ENCODE measurements at places on chromosomes 3 and 15.
A peak's percentile ranks its signal among the peaks of the same experiment; 100 is the strongest.

DNA sequence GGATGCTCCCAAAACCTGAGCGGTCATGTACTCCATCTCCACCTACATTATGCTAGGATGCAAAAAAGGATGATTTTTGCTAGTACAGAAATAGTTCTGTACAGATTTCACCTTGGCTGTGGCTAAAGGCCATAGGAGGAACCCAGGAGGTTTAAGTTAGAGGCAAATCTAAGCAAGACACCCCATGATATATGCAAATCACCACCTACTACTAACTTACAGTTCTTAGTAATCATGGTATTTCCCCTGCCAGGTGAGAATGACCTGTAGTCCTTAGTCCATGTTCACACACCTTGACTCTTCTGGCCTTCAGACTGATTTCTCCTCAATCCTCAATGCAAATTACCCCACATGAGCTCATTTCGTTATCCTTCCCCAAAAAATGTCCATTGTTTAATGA lies 154.2 kb downstream of the IMPG2 start:
- no peak for DNase-seq

- no peak for DNase-seq
Observed at GRCh38 chr15:62913246-62913645, 129.3 kb upstream of the TPM1 start.

GRCh38 chr3:71400986-71401451 lies 182.5 kb downstream of the FOXP1 start:
- DNase-seq: no peak

GRCh38 chr15:76433798-76434400 lies 97.3 kb downstream of the ISL2 start:
- DNase-seq: peak; percentile 24

GRCh38 chr3:134366221-134366927 lies 7.9 kb downstream of the AMOTL2 start:
- no peak for DNase-seq

DNA sequence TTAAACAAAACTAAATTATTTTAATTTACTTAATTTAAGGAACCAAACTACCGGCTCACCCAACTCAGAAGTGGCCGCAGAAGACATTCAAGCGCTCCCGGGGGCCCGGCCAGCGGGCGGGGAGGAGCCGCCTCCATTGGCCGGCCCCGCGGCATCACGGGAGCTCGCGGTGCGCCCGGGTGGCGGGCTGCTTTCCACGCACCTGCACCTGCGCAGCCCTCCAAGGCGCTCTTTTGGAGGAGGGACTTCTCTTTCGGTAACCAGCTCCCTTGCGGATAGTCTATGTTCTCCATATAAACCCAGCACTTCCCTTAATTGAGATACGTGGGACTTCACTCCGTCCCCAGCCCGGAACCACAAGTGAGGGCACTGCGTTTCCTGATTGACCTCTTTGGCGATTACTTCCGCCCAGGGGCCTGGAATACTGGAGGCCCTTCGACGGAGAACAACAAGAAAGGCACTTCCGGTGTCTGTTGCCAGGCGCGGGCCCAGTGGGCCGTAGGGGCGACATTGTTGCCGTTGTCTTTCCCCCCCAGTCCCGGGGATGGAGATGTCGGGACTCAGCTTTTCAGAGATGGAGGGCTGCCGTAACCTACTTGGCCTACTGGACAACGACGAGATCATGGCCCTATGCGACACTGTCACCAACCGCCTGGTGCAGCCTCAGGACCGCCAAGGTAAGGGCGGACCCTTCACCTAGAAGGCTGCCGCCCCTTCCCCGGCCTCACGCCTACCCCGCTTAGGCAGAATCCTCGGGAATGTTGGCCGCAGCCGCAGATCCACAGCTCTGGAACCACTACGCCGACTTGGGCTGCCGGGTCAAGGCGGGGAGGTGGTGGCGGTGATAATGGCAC lies at the start of gene C3orf38:
C3orf38 (plus strand) TSS at position 451 of the 854 bp plus-strand sequence; CDS start at position 545, 94 bp downstream.
- DNase-seq: peak; percentile 93

GRCh38 chr3:54841471-54841870 lies 86.4 kb downstream of the LRTM1 start:
- no peak for DNase-seq

GRCh38 chr3:189202583-189202982 lies 30.8 kb downstream of the TPRG1 start:
- no peak for DNase-seq

GRCh38 chr3:9100513-9100894 lies 137.2 kb upstream of the RAD18 start:
- no peak for DNase-seq

GRCh38 chr15:70853973-70854665 lies at the start of gene LARP6:
Gene LARP6 (minus strand): TSS chr15:70854157. CDS start chr15:70854088, 69 bp downstream.
- peak; percentile 38 for DNase-seq

DNA sequence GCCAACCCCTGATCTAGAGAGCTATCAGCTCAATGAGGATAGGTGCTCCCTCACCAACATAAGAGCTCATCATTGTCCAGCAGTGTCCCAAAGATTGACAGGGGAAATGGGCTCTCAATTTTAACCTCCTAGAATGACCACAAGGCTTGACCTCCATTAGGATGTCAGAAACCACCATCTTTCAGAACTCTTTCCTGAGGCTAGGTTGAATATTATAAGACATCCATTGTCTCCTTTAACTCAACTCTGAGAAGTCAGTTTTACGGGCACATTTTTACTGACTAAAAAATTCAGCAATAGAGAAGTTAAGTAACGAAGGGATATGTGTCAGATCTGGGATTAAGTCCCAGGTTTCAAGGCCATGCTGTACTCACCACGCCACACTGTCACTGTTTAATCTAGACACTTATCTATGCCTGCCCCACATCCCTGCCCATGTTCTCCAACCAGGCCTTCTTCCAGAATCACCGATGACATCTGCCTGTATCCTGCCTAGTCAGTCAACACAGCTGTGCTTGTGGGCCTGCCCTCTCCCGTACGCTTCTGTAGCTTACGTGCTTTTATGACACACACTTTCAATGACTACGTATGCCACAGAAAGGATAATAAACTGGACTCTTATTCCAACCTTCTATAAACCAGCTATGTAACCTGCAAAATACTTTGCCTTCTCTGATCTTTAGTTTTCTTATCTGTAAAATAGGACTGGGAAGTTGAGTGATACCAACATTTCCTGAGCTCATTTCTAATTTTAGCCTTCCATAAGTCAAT lies 17.1 kb upstream of the MUC13 start:
- peak; percentile 60 for DNase-seq

GRCh38 chr3:182717216-182717615 lies 76.1 kb upstream of the ATP11B start:
- no peak for DNase-seq

- DNase-seq: no peak
Observed at GRCh38 chr3:195750797-195751520, 30.2 kb downstream of the MUC20 start.

GRCh38 chr15:58309963-58310928 lies 121.5 kb upstream of the LIPC start:
- no peak for DNase-seq

GRCh38 chr15:72135719-72136118 lies 17.5 kb downstream of the SENP8 start:
- DNase-seq: no peak

DNA sequence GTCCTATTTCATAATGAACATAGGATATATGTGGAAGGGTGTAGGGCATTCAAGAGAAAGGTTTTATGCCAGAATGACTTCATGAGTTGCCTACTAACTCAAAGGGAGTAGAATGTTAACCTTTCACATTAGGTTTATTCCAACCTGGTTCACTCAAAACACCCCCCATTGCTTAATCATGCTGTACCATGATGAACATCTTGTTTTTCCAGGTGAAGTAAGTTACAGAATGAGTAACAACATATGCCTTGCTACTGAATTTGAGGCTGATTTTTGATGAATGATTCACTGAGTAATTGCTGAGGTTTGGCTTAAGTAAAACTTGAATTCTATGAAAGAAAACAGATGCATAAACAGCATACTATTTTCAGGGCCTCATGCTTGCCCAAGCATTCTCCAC lies 5.9 kb upstream of the CLDN16 start:
- peak; percentile 56 for DNase-seq

DNA sequence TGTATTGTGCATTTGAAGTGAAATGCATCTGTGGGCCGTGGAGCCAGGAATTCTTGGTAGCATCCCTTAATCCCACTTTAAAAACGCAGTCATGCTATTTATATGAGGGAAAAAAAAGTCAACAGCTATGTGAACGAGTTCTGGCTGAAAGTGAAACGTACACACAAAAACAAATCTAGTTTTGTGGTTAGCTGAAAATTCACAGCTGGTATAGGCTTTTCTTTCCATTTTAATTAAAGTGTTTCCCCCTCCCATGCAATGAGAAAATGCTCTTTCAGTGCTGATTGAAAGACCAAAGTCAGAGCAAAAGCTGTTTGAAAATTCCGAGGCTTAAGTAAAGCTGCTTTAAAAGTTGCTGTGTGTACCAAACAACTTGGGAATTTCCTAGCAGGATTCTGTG lies 297.4 kb downstream of the PLCL2 start:
- DNase-seq: no peak

- peak; percentile 58 for DNase-seq
Observed at GRCh38 chr3:70982284-70982683, 601.2 kb downstream of the FOXP1 start.

DNA sequence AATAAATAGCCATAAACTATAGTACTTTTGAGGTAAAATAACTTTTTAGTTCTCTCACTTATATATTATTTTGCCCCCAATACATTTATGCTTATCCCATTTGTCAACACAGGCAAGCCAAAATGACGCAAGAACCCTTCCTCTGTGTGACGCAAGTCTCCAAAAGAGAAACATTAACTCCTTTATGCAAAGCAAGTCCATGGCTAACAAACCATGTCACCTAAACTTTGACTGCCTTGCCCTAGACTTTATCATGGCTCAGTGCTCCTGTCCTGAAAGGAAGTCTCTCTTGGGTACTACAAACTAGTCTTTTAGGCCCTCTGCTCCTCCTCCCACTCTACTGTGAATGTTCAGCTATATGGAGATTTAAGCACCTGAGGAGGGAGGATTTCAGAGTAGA lies 230.5 kb downstream of the UNC13C start:
- DNase-seq: peak; percentile 3

DNA sequence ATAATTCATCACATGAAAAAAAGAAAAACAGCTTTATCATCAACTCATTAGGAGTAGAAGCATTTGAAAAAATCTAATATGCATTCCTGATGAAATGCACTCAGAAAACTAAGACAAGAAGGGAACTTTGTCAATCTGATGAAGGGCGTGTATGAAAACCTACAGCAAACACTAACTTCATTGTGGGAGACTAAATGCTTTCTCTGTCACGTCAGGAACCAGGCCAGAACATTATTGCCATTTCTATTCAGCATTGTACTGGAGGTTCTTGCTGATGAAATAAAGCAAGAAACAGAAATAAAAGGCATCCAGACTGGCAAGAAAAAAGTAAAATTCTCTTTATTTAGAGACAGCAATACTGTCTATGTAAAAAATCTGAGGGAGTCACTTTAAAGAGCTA lies 235.2 kb downstream of the GABRB3 start:
- no peak for DNase-seq

Data from fibroblast of pulmonary artery (primary cell).